ENCODE measurements at places on chromosomes 2 and 18.

- DNase-seq = no peak
These were observed 168.4 kb upstream of the PKDCC start for GRCh38 chr2:41879235-41879916.

- no peak for DNase-seq
These were observed 298.7 kb upstream of the MGAT5 start for GRCh38 chr2:133955169-133955568.

- peak; percentile 36 for DNase-seq
These were observed at the start of gene ANKRD29 for GRCh38 chr18:23662309-23663263. ANKRD29 (minus strand) TSS chr18:23662911; CDS start chr18:23662730, 181 bp downstream.

DNA sequence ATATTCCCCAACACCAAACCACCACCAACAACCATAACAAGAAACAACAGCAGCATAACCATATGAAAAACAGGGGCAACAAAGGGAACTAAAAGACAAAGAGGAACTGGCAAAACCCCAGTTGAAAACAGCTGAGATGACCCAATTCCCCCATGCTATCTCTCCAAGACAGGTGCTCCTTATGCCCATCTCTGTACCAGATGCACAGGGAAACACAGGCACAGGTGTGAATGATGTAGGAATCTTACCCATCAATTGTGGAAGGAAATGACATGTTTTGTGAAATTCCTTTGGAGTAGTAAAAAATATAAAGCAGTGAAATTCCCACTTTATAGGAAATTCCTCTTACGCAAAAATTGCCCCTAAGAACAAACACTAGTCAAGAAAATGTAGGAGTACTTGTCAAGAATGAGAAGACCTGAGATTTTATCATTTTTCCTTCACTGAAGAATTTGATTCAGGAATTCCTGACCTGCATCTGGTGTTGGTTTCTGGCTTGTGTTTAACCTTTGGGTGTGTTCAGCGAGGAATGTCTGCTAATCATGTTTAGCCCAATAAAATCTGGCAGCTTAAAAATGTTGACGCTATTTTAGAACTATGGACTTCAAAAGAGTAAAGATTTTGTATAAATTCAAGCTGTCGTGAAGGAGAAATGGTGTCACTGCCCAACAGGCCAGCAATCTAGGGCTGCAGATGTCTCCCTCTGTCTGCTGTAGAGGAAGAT is 67.7 kb upstream of the ARHGAP28 start:
- no peak for DNase-seq

- no peak for DNase-seq
These were observed 103.4 kb upstream of the CAVIN2 start for GRCh38 chr2:191950132-191950874.
